ENCODE measurements at places on chromosomes 6 and 20.

DNA sequence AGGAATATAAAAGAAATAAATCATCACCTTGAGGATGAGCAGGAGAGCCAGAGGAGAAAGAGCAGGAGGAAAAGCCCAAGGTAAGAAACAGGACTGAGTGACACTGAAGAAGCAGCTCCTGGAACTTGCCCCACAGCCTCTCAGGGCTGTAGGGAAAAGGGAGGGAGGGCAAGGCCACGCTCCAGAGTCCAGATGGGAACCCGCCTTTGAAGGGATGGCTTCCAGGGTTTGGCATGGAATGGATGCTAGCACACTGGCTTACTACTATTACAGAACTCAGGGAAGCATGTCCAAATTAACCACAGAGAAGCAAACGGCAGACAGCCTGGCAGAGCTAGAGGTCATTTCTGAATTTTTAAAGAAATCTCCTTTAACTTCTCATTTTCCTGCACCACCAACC is 26.8 kb downstream of the RALGAPA2 start:
- DNase-seq: no peak

DNA sequence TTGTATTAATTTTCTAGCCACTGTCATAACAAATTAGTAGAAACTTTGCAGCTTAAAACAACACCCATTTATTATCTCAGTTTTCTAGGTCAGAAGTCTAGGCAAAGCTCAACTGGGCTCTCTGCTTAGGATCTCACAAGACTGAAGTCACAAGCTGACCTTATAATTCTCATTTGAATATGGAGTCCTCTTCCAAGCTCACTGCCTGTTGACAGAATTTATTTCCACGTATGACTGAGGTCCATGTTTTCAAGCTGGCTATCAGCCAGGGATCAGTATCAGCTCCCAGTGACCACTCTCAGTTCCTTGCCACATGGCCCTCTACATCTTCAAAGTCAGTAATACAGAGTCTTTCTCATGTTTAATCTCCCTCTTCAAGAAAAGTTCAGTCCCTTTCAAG is 11.7 kb upstream of the HLA-DQB2 start:
- no peak for DNase-seq

DNA sequence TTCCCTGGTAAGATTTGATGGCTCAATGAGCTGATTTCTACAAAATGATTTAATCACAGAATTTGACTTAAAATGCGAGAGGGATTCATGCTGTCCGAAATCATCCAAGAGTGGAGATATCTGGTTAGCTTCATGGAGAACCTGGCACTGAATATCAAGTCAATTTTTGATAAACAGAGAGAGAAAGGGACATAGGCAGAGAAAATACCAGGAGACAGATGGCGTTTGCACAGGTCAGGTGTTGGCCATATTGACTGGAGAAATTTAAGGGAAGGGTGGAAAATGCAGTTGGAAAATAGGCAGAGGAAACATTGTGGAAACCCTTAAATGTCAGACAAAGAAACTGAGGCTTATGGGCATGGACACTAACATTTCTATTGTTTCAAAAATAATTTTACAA is 47.0 kb downstream of the BCAS1 start:
- no peak for DNase-seq

GRCh38 chr6:129936329-129937165 is 75.4 kb upstream of the TMEM244 start:
- DNase-seq: peak; percentile 37

- no peak for DNase-seq
These were observed 664 bp upstream of the ACTR5 start for GRCh38 chr20:38747495-38748096.

DNA sequence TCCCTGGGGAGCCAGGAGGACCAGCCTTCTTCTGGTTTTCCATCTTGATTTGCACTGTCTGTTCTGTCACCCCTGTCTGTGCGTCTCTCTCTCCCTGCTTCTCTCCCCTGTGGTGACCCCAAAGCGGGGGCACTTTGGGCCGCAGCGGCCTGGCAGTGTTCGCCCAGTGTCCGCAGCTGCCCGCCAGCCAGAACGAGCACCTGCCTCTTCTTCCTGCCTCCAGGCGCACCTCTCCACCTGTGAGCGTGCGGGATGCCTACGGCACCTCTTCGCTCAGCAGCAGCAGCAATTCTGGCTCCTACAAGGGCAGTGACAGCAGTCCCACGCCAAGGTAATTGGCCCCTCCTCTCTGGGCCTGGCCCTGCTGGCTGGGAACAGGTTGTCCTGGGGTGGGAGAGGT is 30.8 kb downstream of the SNPH start:
- DNase-seq: no peak

- no peak for DNase-seq
These were observed 2.3 kb downstream of the ABHD16A start for GRCh38 chr6:31700740-31701401.

DNA sequence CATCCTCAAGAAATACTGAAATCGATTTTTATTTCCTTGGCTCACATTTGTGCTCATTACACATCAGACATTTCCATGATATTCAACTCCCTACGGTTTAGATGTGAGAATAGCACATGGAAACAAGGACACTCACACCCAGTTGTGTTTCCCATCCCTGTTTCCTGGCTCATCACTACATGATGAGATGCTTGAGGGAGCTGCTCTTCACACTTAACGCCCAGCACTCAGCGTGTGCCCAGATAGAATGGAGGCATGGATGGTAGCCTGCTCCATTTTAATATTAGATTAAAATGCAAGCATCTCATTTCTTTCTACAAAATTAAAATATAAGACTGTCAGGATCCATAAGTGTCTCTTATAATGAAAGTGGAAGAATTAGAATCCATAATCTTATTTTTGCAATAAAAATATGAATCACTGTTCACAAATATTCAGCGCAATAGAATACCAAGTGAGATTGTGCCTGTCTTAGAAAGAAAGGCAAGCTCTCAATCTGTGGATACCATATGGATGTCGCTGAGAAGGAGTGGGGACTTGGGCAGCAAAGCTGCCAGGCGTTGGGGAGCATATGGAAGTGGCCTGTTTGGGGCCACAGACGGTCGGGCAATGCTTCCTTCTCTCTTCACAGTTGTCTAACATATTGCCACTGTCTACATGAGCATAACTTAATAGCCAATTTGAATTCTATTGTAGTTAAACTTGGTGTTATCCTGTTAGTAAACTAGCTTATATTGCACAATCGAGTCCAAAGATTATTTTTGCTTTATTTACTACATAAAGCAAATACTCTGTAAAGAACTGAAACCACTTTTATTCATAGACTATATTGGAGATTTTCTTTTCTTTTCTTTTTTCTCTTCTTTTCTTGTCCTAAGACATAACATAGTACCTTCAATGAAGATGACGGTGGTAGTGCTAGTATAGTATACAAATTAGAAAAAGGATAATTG is 206.8 kb upstream of the QKI start:
- no peak for DNase-seq

GRCh38 chr20:46758929-46759669 is 49.6 kb downstream of the SLC2A10 start:
- no peak for DNase-seq

- no peak for DNase-seq
These were observed 194.1 kb downstream of the OGFRL1 start for GRCh38 chr6:71482742-71483141.

DNA sequence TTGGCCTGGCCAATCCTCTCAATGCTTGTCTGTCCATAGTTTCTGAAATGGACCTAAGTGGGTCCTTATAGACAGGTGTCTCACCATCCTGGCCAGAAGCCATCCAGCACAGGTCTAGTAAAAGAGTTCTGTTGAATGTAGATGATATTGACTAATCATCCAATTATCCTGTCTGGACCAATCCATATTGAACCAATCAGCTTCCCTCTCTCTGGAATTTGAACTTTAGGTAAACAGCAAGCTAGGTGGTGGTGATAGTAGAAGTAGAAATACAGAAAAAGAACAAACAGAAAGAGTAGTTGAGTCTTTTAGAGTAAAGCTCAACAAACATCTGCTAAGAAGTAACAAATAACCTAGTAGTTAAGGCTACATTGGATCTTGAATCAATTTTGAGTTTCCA is 9.5 kb upstream of the PNRC1 start:
- DNase-seq: no peak

GRCh38 chr6:137271245-137272183 is 52.3 kb upstream of the IFNGR1 start:
- DNase-seq: no peak

DNA sequence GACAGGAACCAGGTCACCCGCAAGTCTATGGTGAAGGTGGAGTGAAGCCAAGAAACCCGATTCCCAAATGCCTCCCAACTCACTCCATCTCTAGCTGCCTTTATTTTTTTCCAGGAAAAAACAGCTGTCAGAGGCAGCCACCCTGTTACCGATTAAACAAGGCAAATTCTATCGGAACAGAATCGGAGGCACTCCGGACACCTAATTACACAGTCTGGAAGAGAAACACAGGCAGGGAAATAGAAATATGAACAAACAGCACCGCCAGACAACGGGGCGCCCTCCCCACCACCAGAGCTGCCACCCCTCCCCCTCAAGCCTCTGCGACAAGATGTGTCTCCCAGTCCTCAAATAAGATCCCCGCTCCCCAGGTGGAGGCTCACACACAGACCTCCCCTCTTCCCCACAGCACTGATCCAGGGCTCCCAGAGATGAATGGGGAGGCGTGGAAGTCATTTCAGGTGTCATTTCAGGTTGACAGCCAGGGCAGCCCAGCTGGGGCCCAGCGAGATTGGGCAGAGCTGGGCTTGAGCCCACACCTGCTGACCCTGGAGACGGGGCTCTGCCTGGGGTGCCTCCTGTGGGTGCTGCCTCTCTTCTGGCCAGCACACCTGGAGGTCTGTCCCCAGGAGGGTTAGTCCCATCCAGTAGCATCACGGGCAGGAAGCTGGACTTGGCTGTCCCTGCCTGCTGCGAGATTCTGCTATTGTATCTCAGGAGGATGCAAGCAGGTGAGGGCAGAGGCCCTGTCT is 19.8 kb upstream of the VSTM2L start:
- no peak for DNase-seq

- no peak for DNase-seq
These were observed 89.4 kb downstream of the RTN4IP1 start for GRCh38 chr6:106539936-106540335.

GRCh38 chr6:56840467-56841380 is 114.2 kb upstream of the BEND6 start:
- no peak for DNase-seq

- DNase-seq: peak; percentile 62
These were observed 632 bp downstream of the PCMT1 start for GRCh38 chr6:149750136-149750609.

GRCh38 chr20:31670371-31671228 is 32.9 kb downstream of the COX4I2 start:
- DNase-seq: no peak

DNA sequence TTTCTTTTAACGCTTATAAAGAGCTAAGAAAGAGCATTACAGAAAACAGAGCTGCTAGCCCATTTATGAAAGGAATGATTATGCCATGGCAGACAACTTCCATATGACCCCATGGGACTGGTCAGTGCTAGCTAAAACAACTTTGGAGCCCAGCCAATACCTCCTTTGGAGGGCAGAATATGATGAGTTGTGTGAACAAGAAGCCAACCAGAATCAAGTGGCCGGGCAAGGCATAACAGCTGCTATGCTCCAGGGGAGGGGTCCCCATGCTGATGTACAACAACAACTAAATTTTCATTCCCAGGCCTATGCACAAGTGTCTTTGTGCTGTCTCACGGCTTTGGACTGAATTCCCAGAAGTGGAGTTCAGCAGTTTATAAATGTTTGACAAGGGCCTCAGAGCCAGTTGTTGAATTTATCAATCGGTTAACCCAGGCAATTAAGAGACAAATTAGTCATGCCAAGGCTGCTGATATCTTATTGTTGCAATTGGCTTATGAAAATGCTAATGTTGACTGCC is 65.0 kb upstream of the ASCC3 start:
- DNase-seq: no peak

- DNase-seq: peak; percentile 50
These were observed 131.8 kb upstream of the PROKR2 start for GRCh38 chr20:5448449-5449118.

- DNase-seq: no peak
These were observed 1.8 kb downstream of the GJA1 start for GRCh38 chr6:121436960-121437850.

GRCh38 chr6:100166956-100167355 is 172.9 kb upstream of the MCHR2 start:
- DNase-seq: no peak

DNA sequence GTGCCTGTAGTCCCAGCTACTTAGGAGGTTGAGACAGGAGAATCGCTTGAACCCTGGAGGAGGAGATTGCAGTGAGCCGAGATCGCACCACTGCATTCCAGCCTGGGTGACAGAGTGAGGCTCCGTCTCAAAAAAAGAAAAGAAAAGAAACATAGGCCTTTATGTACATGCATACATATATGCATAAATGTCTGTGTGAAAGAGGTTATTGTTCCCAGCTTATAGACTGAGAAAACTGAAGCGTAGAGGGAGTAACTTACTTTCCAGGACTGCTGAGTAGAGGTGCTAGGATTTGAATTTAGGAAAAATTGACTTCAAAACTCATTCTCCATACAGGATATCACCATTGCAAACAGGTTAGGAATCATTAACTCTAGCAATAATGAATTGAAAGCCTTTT is 32.0 kb downstream of the CTNNBL1 start:
- DNase-seq: no peak

GRCh38 chr6:89611666-89612065 is 26.9 kb downstream of the LYRM2 start:
- no peak for DNase-seq

DNA sequence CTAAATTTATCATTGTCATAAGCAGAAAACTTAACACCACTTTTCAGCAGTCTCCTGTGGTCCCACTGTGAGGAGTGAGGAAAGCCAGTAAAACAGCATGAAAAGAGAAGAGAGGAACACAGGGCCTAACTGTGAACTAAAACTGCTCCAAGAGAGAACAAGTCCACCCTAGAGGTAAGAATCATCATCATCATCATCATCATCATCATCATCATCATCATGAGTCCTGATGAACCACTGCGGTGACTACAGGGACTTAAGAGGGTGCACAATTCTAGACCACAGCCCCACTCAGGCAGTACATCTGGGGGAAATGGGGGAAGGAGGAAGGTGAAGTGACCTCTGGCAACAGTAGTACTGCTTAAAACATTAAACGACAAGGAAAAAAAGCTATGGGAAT is 13.6 kb downstream of the ZNF337 start:
- DNase-seq: no peak

- DNase-seq: no peak
These were observed 97.0 kb downstream of the RAMACL start for GRCh38 chr6:166489301-166490155.

GRCh38 chr6:13397359-13398068 is 69.2 kb upstream of the TBC1D7 start:
- DNase-seq: no peak

DNA sequence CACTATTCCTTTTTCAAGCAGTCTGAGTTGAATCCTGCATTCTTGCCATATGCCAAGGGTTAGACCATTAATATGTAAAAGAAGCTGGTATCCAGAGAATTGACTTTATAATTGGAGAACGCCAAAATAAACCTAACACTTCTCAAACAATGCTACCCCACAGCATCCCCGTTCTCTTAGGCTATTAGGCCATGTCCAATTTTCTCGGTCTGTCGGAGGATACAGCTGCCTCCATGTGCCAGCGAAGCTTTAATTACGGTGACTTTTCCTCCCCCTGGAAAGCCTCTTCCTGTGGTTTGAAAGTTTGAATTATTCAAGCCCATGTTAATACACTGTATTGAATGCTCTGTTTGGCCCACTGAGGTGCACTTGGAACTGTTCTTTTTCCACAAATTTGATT is 60.5 kb downstream of the HS3ST5 start:
- DNase-seq: no peak

Measured in activated CD4-positive, alpha-beta memory T cell treated with anti-CD3 and anti-CD28 coated beads, Interleukin-2, amount 10 ng/mL, durations not matched to agents 7 days and 5 days (primary cell).